ENCODE measurements at places on chromosomes 3 and 15. TPM values are rescaled to one million over a fixed set of nuclear protein-coding genes. Genes with fewer than 3 reads are reported as not detected.
A peak's percentile ranks its signal among the peaks of the same experiment; 100 is the strongest.

Gene FAM81A
- total RNA-seq = 0.69 TPM

Gene LSMEM2
- total RNA-seq = not detected

Gene SLC51A
- total RNA-seq = not detected

Gene FAM3D
- not detected for total RNA-seq

Gene GOLGA8Q
- 1.4 TPM for total RNA-seq

Gene COPG1
- 182 TPM for total RNA-seq

Gene CCDC54
- total RNA-seq = not detected

Gene COMMD2
- total RNA-seq = 40.3 TPM

- DNase-seq = no peak
These were observed 218.5 kb upstream of the CMC1 start for GRCh38 chr3:28022916-28023315.

DNA sequence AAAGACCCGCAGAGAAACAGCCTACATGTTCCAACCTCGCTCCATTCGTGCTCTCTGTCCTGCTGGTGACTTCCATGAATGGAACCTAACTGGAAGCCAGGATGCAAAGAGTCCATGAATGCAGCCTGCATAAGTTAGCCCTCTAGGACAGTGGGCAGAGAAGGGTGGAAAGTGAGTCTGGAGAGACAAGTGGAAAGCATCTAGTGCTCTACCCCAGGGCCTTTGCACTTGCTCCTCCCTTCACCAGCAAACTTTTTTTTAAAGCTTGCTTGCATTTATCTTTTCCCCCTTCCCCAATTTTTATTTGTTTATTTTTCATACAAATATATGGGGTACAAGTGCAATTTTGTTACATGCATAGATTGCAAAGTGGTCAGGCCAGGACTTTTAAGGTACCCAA lies 7.9 kb upstream of the CYP1A1 start:
- DNase-seq = no peak

DNA sequence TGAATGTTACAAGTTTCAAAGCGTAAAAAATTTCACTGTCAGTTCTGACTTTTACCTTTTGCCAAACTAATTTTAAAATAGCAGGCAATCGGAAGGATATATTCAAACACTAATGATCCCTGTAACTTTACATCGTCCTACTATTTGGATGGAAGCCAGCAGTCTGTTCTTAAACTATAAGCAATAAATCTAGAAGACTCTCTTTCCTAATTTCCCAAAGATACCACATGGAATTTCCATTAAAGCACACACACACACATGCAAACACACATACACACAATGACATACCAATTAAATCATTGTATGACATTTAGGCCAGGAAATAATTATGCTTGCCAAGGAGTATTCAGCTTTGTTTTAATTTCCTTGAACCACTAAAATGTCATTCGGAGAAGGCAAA lies 32.0 kb downstream of the IL17RD start:
- no peak for DNase-seq

DNA sequence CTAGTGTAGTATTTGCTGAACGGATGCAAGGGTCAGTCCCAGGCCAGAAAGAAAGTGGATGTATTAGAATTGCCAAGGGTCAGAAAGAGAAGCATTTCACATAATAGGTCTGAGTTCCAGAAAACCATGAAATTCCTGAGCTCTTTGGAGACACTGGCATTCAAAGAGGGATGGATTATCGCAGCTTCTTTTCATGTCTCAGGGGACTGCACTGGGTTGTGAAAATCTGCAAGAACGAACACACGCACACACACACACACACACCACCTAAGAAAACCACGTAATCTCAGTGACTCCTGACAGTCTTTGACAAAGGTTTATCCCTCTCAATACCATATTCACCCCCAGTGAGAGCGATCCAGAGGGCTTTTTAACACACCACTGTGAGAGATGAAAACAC lies 57.9 kb downstream of the TIPARP start:
- DNase-seq = no peak

GRCh38 chr3:157261000-157261399 lies 101.1 kb upstream of the CCNL1 start:
- no peak for DNase-seq

DNA sequence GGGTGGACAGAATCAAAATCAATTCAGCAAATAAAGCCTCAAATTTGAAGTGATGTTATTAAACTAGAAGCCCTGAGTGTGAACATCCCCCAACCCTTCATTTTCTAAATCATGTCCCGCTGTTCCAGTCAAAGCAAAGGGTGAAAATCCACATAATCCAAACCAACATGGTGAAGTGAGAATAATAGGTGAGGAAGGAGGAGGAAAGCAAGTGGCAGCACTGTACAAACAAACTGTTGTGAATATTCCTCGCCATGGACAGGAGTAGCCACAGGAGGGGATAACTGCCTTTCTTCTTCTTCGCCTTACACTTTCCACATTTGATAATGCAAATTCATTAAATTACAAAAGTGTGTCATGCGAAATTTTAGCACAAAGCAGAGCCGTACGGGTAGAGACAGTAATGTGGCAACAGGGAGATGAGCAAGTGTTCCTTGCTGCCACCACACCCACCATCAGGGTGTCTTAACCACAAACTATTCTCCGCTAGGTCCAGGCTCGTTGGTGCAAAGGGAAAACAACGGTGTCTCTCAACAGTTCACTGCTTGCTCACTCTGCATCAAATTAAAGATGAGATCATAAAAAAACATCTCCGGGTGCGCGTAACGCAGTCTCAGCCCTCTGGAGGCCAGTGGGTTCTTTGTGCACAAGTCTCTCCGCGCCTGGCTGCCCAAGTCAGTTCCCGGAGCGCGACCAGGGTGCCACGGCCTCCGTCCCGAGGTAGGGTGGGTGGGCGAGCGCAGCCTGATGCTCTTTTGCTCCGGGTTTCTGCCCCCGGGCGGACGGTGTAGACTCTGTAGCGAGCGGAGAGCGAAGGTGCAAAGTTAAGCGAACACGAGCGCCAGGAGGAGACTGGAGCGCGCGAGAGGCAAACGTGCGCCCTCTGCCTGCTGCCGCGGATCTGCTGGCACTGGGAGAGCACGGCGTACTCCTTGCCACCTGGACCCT lies 6.7 kb downstream of the EPHA3 start:
- peak; percentile 13 for DNase-seq

GRCh38 chr3:103601666-103602065 lies 1166.9 kb downstream of the ZPLD1 start:
- DNase-seq = no peak

DNA sequence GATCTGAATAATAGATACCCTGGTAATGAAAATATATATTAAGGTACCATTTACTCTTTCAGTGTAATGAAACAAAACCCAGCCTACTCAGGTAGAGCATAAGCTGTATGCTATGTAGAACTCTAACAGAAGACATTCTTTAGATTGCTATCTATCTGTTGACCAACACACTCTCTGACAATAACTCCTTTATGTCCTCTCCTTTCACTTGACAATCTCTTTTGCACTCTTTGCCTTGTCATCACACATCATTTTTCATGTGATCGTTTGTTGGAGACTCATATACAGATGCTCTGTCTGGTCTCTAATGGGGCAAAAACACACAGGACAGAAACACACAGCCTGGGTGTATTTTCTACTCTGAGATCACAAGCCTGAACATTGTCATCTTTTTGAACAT lies 35.4 kb upstream of the SUCLG2 start:
- no peak for DNase-seq

GRCh38 chr3:98799479-98799878 lies 36.3 kb downstream of the ST3GAL6 start:
- DNase-seq = no peak

DNA sequence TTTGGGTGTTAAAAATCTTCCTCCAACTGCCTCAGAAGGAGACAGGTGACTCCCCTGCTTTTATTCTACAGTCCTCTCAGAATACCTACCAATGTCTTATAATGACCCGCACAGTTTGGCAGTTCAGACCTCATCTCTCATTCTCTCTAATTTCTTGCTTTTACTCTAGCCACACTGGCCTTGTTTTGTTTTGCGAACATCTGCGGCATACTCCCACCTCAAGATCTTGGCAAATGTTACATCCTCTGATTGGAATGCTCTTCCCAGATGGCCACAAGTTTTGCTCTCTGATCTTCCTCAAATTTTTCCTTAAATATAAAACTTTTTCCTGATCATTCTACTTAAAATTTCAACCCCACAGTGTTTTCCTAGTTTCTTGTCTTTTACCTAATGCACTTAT lies 94.1 kb downstream of the PLSCR2 start:
- DNase-seq = no peak

DNA sequence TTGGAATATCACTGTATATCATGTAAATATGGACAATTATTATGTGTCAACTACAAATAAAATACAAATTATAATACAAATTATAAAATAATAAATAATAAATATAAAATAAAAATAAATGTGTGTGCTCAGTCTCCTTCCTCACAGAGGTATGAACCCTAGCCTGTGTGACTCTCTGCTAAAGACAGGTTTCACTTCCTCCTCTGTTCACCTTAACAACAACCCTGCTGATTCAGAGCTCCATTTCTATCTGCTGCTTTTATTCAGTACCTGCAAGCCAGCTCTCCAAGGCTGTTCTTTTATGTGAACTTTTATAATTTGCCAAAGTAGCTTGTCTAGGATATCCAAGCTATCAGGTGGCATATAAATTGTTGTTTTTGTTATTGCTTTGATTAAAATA lies 610.7 kb upstream of the GRM7 start:
- no peak for DNase-seq

GRCh38 chr3:101036213-101036618 lies 43.0 kb upstream of the ABI3BP start:
- no peak for DNase-seq

- DNase-seq = no peak
These were observed 21.4 kb downstream of the SCG3 start for GRCh38 chr15:51702710-51703109.

DNA sequence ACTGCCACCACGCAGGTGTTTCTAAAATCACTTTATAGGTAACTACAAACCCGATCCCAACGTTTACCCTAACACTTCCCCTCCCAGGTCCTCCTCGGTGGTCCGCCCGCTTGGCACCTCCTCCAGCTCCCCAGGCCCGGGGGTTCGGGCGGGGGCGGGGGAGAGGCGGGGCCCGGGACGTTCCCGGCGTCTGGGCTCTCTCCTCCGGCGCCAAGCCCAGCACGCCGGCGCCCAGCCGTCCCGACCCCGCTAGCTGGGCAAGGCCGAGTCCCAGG lies 562 bp downstream of the CGGBP1 start:
- DNase-seq = no peak

DNA sequence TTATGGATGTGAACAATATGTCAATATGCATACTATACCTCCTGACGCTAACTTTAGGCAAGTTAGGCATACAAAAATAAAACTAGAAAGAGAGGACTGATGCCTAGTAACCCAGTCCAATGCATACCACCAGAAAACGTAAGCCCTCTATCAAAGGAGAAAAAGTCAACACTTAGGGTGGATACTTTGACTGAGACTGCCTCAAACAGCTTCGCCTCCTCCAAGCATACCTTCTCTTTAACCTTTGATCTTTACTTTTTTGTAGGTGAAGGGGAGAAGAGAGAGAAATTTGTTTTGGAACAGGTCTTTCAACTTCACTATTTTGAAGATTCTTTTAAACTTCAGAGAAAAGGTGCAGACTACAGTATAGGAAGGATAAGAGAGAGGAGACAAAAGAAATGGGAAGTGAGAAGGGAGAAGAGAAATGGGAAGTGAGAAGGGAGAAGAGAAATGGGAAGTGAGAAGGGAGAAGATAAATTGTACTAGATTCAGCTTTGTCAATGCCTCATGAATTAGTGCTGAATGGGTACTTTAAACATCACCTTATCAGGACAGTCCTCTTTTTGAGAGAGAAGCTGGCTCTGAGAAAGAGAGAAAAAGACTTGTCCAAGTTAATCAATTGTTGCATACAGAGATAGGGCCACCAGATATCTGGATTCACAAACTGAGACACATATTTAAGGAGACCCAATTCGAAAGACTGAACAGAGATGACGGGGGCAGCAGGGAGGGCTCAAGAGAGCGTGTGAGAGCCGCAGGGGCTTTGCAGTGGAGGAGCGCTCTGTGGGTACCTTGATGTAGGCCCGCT lies 1.0 kb downstream of the P3H2 start:
- DNase-seq = no peak

- DNase-seq = no peak
These were observed 15.4 kb upstream of the BFSP2 start for GRCh38 chr3:133384331-133385027.
